ENCODE measurements at places on chromosomes 4 and X. TPM values are rescaled to one million over a fixed set of nuclear protein-coding genes. Genes with fewer than 3 reads are reported as not detected.

GRCh38 chr4:108109997-108110416, 58.7 kb downstream of the LEF1 start:
- H3K27ac ChIP-seq = no peak overlapping the region
- DNase-seq = no peak
- H3K4me3 ChIP-seq = no peak overlapping the region
- no peaks in the 10 kb centered on the region for H3K36me3 ChIP-seq
- no peaks in the 10 kb centered on the region for H3K4me1 ChIP-seq

GRCh38 chr4:69591364-69591763, 48.1 kb downstream of the UGT2A2 start:
- no peaks in the 10 kb centered on the region for H3K4me1 ChIP-seq
- no peak for DNase-seq
- no peak overlapping the region for H3K27ac ChIP-seq
- H3K36me3 ChIP-seq = no peaks in the 10 kb centered on the region
- H3K27me3 ChIP-seq = no peaks in the 10 kb centered on the region

BMP3 gene
- total RNA-seq = 0.80 TPM

NSUN7 gene
- 12.6 TPM for total RNA-seq

All from prostate gland (tissue), 2 donors.